GM12892 (cell line): ENCODE measurements at places on chromosomes 3 and 15.

DNA sequence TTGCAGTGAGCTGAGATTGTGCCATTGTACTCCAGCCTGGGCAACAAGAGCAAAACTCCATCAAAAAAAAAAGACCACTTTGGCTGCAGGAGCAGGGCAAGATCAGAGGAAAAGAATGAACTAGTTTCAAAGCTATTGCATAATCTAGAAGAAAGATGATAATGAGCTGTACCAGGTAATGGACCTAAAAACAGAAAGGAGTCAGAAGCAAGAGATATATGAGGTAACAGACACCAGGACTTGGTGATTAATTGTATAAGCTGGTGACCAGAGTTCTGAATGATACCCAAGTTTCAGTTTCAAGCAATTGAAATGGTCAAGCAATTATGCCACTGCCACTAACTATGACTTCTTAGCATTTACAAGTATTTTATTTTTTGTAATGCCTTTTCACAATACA lies 2.9 kb downstream of the POLQ start:
- no peak for DNase-seq

- peak; percentile 15 for DNase-seq
These were observed 190.5 kb downstream of the GREM1 start for GRCh38 chr15:32908135-32908801.

- DNase-seq = peak; percentile 13
These were observed 78.2 kb downstream of the FAIM start for GRCh38 chr3:138686771-138687221.

GRCh38 chr3:85142626-85143025 lies 183.8 kb downstream of the CADM2 start:
- no peak for DNase-seq

- peak; percentile 89 for DNase-seq
These were observed 2.2 kb downstream of the SNX22 start for GRCh38 chr15:64153480-64154367.

DNA sequence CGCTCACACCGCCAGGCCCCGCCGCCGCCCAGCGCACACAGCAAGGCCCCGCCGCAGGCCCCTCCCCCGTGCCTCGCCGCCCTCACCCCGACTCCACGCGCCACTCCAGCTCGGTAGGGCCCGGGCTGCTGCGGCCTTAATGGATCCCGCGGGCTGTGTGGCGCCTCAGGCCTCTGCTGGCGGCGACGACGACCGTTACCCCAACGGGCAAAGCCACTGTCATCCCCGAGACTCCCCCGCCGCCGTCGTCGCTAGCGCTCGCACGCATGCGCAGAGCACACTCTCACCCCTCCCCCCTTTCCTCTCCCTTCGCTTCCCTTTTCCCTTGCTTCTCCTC lies at the start of gene MSL2:
MSL2 (minus strand) TSS at position 272 of the 337 bp plus-strand sequence. CDS start 1,222 bp downstream, outside the sequence.
- DNase-seq = no peak

- DNase-seq = no peak
These were observed 9.4 kb downstream of the GPR156 start for GRCh38 chr3:120275618-120276017.

DNA sequence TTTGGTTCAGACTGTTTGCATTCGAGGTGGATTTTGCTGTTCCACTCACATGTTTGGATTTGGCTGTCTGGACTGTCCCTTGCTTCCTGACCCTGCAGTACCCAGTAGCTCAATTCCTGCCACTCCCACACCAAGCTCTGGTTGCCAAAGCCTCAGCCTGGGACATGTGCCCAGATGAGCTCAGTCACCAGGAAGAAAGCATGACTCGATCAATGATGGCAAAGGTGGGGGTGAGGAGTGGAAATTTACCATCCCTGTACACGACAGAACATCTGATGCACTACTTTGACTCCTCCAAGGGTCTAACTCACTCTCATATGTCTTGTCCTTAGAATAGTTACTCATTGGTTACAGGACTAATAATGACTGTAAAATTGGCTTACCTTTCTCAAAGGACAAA lies 45.2 kb downstream of the ZNF385D start:
- DNase-seq = no peak

- no peak for DNase-seq
These were observed 21.0 kb downstream of the TMEM44 start for GRCh38 chr3:194612221-194612620.

- no peak for DNase-seq
These were observed 8.9 kb downstream of the GYG1 start for GRCh38 chr3:149000206-149000745.

- DNase-seq = no peak
These were observed 22.4 kb downstream of the CYP11A1 start for GRCh38 chr15:74345051-74345450.

- no peak for DNase-seq
These were observed 114.2 kb downstream of the CNTN3 start for GRCh38 chr3:74500257-74500656.
